Mesothelial cell of epicardium (in vitro differentiated cells): ENCODE measurements at places on chromosomes 1 and 21. TPM values are rescaled to one million over a fixed set of nuclear protein-coding genes. Genes with fewer than 3 reads are reported as not detected.
A peak's percentile ranks its signal among the peaks of the same experiment; 100 is the strongest.

DNA sequence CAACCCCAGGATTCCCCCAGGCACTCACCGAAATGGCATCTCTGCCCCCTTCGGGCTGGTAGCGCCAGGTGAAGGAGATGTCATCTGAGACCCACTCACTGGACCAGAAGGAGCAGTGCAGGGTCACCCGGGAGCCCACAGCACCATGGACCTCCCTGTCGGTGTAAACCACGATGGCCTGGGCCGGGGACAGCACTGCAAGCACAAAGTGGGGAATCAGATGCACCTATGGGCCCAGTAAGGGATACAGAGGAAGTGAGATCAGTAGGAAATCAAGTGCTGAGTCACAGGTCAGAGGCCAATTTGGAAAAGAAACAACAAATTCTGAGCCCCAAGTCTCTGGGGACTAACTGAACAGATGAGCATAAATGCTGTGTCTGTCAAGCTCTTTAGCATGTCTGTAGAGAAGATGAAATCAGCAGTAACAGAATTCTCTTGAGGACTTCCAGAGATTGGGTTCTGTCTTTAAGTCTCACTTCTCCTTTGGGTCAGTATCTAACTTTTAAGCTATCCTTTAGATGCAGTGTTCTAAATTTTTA, 2.5 kb downstream of the MPZ start:
- H3K27ac ChIP-seq, result no peak overlapping the region
- no peak overlapping the region for H3K4me3 ChIP-seq
- no peaks in the 10 kb centered on the region for H3K36me3 ChIP-seq
- peaks cover 24% of the 10 kb centered on the region for H3K27me3 ChIP-seq

GRCh38 chr1:87219626-87220025, 109.1 kb upstream of the LMO4 start:
- no peaks in the 10 kb centered on the region for H3K27me3 ChIP-seq
- H3K4me1 ChIP-seq, result no peaks in the 10 kb centered on the region
- DNase-seq, result no peak

DNA sequence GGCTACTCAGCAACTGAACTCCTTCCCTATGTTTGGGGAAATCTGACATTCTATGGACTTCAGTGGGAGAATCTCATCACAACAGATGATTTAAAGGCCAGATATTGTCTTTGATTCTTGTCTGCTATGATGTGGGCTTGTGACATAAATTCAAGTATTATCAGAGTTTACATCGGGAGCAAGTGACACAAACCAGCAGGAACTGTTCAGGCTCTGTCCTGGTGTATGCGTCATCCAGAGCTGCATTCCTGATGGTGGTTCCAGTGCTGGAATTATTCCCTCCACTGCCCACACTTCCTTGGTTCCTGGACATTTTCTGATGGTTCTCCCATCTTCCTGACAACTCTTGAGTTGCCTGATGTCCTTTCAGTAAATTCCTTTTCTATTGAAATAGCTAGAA, 10.8 kb upstream of the LSM10 start:
- DNase-seq, result no peak
- H3K36me3 ChIP-seq, result peaks cover 22% of the 10 kb centered on the region
- H3K4me3 ChIP-seq, result no peak overlapping the region

- H3K36me3 ChIP-seq, result peaks cover 10% of the 10 kb centered on the region
- no peak overlapping the region for H3K4me3 ChIP-seq
- no peak overlapping the region for H3K27ac ChIP-seq
Measured at GRCh38 chr1:117044217-117044616, 15.9 kb upstream of the TTF2 start.

GRCh38 chr1:30598571-30599114, 124.7 kb downstream of the MATN1 start:
- H3K4me1 ChIP-seq, result no peaks in the 10 kb centered on the region
- H3K27ac ChIP-seq, result no peak overlapping the region
- no peak overlapping the region for H3K4me3 ChIP-seq
- H3K27me3 ChIP-seq, result peaks cover 71% of the 10 kb centered on the region

EIF4G3 gene
- total RNA-seq, result 102 to 106 TPM (median 104 TPM) in 3 replicates

DNA sequence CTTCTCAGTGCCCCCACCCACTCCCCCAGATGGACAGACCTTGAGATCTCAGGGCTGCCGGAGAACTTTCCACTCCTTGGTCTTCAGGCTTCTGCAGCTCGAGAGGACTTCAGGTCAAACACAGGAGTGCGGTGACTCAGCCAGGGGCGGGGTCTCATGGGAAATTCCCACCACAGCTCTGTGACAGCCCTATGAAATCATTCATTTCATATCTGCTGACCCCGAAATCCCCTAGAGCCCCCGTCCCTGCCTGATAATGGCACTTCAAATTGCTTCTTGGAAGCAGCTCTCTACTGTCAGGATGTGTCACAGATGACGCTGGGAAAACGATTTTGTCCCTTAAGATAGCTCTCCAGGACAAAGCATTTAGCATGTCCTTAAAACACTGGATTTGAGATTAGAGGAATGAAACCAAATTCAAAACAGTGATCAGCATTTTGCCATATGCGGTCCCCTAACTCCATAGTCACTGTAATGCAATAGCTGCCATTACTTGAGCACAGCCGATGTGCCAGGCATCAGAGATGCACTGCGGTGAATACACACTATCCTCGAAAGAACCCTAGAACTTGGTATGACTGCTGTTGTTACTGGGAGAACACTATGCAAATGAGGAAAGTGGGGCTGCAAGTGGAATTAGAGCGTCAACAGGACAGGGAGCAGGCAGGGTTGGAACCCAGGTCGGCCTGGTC, at the start of gene TNFRSF9:
Gene TNFRSF9, minus strand, starts transcription at position 95 of the 692 bp plus-strand sequence. CDS start 845 bp downstream, outside the sequence.
- no peak for DNase-seq
- H3K27ac ChIP-seq, result no peak within 1 kb of the TSS
- peak within 1 kb of the TSS; percentile 49 for H3K4me3 ChIP-seq
- H3K27me3 ChIP-seq, result peaks cover 60% of the 10 kb centered on the region
